ENCODE measurements at places on chromosomes 7 and 10.

DNA sequence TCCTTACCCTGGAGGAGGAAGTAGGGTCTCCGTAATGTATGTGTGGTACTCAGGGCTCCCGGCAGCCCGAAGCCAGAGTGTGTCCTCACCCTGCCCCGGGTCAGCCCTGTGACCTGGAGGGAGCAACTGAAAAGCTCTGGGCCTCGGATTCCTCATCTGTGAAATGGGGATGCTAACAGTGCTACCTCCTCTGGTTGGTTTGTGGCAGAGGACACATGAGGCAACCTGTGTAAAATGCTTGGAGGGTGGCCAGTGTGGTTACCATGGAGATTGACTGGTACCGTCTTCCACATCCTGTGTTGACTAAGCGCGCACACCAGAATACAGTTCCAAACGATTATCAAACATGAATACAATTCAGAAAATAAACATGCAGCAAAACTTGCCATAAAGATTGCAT lies 163.8 kb upstream of the KLF6 start:
- no peak for DNase-seq

DNA sequence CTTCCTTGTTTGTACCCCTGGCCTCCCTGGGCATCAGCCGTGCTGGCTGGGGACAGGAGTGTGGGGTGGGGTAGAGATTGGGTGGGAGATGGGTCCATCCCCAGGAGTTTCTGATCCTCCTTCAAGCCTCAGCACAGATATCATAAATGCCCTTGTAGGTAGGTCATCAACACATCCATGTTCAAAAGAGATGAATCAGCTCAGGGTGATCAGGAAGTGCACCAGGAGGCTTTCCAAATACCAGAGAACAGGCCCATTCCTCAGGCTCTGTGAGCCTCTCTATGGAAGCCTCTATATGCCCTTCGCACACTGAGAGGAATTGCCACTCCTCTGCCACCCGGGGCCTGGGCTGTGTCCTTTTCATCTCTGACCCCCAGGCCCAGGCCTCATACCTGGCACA lies 31.9 kb upstream of the ADCYAP1R1 start:
- DNase-seq, result no peak

- no peak for DNase-seq
These were observed 55.9 kb upstream of the EMX2 start for GRCh38 chr10:117486606-117487005.

DNA sequence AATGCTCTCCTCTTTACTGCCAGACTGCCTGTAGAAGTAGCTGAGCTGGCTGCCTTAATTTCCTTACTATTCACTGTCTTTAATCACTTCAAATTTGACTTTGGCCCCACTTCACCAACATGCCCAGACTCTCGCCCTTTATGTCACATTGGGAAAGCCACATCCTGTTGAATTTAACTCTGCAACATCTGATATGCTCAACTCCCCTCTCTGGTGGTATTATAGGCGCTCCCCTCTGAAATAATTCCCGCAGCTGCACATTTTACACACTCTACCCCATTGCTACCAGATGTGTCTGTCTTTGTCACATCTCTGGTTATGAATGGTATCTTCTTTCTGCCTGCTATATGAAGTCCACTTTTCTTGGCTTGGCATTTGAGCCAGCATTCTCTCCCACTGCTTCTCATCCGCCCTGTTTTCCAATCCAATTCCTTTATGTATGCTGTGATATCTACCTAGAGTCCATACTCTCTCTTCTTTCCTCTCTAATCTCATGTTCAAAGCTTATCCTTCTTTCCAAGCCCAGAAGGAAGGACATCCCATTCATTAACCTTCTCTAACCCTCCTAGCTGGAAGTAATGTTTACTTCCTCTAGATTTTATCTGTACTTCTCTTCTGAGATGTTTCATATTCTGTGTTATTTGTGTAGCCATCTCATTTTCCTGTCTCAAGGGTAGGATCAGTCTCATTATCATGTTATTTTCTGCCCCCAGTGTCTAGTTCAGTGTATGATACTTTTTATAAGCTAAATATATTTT lies 134.5 kb downstream of the ST7 start:
- no peak for DNase-seq

GRCh38 chr10:132835848-132836233 lies 49.9 kb upstream of the NKX6-2 start:
- DNase-seq, result no peak

DNA sequence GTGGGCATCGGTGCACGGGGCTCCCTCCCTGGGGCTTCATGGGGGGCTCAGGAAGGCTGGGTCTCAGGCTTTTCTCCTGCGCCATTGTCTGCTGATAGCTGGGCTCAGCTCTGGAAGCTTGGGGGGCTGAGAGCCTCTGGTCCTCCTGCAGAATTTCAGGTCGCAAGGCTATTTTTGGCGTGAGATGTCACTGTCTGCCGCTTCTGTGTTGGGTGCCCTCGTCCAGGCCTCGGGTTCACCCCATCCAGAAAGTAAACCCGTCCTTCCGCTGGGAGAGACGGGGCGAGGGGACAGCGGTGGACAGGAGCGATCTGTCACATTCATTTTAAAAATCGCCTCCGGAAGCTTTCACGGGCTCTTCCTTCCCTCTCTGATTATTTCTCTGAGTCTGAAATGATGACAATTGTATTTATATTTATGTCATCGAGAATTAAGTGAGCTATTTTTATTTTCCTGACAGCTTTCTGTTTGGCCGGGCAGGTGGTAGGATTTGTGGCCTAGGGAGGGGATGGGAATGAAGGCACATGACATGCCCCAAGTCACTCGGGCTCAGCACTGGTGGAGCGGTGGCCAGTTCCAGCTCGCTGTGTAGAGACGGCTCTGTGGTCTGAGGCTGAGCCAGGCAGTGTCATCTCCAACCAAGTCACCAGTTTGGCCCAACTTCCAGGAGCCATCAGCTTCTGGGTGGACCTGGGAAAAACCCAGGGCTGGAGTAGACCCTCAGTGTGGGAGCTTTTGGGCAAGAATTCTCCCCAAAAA lies 40.7 kb upstream of the AP5Z1 start:
- DNase-seq, result no peak
